ENCODE measurements at places on chromosomes 5 and 9.
A peak's percentile ranks its signal among the peaks of the same experiment; 100 is the strongest.

DNA sequence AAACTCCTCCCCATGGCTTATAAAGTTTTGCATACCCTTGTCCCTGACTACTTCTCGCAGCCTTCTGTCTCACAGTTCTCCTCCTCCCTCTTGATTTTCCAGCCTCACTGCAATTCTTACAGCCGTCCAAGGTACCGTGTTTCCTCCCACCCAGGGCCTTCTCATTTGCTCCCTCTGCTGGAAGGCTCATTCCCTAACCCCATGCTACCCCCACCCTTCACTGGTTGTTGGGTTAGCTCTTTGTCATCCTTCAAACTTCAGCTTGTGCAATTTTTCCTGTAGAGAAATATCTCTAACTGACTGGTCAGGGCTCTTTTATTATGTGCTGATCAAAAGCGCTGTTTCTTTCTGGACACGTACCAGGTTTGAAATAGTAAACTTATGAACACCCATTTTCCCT, 329.2 kb downstream of the EBF1 start:
- DNase-seq, result peak; percentile 3

DNA sequence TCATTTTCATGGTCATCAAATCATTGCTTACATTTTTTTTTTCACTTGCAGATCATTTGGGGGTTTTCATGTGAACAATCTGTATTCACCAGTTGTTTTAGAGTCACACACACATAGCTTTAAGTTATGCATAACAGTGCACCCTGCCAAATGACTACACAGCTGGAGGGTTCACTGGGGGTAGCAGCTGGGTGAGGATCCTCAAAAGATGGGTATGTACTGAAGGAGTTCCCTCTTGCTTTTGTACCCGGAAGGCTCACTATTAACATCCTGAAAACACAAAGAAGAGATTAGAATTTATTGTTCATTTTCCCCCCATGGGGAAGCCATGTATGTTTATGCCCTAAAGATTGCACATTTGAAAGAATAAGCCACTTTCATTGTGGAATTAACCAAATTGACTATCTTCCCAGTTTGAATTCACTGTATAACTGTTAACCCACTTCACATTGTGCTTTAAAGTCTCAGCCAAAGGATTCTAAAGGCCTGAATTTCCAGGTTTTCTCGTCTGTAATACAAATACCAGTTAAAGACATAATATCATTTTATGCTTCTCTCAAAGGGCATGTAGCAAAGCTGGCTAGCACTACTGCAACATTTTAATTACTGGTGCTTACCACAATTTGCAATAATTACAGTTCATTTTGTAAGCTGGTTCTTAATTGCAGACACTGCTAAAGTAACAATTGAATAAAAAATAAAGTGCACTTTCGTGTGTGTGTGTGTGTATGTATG, 466.4 kb upstream of the MEF2C start:
- no peak for DNase-seq

- DNase-seq, result no peak
Measured at GRCh38 chr9:129648092-129648763, 6.3 kb upstream of the ASB6 start.

DNA sequence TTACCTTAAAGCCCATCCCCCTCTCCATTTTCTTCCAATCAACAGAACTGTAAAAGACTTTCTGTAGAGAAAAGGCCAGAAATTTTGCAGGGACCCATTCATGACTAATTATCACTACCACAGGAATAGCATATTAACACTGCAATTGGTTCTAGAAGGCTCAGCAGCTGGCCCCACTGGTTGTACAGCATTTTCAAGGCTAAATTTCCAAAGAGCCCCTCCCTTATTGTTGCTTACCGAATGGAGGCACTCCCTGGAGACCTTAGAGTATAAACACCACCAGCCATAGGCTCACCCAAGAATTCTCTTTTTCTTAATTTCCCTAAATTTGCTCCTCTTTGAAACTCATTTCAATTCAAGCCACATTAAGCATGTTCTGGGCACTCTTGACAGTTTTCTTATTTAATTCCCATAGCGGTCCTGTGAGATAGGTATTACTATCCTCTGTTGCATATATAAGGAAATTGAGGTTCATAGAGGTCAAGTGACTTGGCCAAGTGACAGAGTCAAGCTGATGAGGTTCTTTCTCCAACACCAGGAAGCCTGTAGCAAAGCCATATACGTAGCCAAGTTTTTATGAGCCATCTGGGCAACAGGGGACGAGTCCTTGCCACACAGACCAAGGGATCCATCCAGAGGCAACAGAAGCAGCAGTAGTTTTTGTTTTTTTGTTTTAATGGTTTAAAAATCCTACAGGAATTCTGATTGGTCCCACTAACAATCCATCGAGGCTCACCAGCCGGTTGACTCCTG, 83.9 kb upstream of the NR5A1 start:
- DNase-seq, result no peak

GRCh38 chr9:80285326-80285725, 713.6 kb downstream of the TLE4 start:
- no peak for DNase-seq

- DNase-seq, result no peak
Measured at GRCh38 chr5:98906756-98907355, 22.0 kb downstream of the CHD1 start.

DNA sequence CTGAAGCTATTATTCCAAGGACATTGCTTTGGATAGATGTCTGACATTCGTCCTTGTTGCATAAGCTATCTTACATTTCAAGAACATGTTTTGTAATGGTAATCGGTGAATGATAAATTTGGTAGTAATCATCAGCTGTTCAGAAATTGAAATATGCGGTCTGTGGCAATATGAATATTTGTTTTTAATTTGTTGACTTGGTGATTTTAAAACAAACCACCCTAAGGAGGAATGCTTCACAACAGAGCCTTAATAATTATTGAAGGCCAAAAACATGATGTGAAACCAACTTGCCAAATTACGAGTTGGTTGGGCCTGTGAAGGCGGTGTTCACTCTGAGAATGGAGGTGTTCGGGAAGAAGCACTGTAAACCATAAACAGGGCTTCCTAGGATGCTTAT, 149.7 kb upstream of the TUT7 start:
- no peak for DNase-seq

- DNase-seq, result no peak
Measured at GRCh38 chr9:17863213-17863883, 284.5 kb downstream of the SH3GL2 start.

GRCh38 chr9:100269656-100270055, 83.1 kb downstream of the TEX10 start:
- DNase-seq, result no peak

Data from suppressor macrophage treated with lipopolysaccharide for 4 hours (primary cell).